ENCODE measurements at places on chromosomes 12 and 14. TPM values are rescaled to one million over a fixed set of nuclear protein-coding genes. Genes with fewer than 3 reads are reported as not detected.

NXPH4 gene
- total RNA-seq: 6.7 TPM

SPIC gene
- 0.16 TPM for total RNA-seq

HOXC12 gene
- total RNA-seq: not detected

TTC9 gene
- total RNA-seq: 40.5 TPM

RASSF8 gene
- total RNA-seq: 4.3 TPM

B4GALNT3 gene
- total RNA-seq: 25.9 TPM

OTX2 gene
- not detected for total RNA-seq

DHRS2 gene
- total RNA-seq: not detected

DNA sequence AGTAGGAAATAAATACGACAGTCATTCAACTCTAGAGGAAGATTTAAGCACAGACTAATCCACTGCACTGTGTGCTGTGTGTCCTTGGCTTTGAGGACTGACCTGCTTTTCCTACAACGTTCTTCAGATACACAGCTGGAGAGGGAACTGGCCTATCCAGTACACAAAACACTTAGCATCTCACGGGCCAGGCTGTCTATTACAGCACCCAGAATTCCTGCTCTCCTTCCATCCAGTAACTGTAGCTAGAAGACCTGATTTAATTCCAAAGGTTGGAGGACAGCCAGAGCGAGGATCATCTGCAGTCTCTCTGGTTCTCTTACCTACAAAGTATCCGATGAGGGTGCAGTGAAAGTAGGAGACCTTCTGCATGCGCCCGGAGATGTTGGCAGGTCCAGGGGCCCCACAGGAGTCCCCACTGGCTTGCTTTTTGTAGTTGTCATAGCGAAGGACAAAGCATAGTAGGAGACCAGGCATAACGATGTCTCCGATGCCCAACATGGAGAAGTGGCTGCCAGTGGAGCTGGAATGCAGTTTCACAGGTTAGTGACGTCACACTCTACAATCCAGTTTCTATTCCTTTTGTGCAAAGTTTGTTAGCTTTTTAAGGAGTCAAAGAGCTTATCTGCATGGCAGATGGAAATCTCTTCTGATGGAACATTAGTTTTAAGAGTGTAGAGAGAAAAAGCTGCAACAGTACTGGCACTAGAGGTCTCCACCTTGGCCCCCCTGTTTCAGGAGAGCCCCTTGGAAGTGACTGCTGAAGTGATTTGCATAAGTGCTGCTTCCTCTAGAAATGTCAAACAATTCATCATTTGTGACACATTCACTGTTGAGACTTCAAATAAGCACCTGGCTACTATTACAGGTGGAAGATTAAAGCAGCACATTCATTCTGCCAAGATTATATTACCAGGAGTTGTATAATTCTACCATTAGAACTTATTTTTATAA, 41.7 kb downstream of the ACADS start:
- ATAC-seq: no peak

GRCh38 chr12:53336181-53336681, at the start of gene SP7:
SP7 (minus strand) TSS chr12:53336354; CDS start chr12:53335646, 708 bp downstream.
- peak; percentile 12 for ATAC-seq

GRCh38 chr12:31205054-31205453, 120.9 kb downstream of the SINHCAF start:
- ATAC-seq: peak; percentile 76

DNA sequence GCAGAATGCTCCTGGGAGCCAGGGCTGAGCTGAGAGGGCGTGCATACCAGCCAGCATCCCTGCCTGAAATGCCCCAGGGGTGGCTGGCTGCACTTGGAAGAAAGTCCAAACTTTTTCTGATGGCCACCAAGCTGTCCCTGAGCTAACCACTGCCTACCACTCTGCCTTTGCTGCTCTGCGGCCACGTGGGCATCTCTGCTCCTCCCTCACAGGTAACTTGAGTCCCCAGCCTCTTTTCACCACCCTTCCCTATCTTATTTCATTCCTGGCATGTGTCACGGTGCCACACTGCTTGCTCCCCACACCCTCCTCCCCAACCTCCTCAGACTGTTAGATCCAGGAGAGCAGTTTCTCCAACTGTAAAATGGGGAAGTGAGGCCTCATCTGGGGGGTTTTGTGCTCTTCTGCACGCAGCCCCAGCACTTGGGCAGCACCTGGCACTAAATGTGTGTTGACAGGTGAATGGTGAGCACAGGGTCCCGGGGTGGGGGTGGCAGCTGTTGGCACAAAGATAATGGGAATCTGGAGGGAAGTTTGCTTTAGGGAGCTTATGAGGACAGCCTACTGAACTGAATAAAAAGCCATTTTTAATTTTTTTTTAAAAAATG, 113.0 kb downstream of the GLT1D1 start:
- ATAC-seq: no peak

DNA sequence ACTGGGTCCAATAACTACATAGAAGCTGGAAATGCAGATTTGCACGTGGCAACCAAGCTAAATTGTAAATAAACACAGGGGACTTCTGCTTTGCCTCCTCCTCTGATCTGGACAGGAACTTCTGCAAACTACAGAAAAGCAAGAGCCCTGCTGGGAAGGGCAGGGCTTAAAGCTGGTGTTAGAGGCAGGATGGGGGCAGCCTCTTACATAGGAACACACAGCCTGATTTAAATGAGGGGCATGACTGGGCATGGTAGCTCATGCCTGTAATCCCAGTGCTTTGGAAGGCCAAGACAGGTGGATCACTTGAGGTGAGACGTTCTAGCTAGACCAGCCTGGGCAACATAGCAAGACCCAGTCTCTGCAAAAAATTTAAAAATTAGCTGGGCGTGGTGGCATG, 46.7 kb downstream of the ERH start:
- ATAC-seq: peak; percentile 23

DNA sequence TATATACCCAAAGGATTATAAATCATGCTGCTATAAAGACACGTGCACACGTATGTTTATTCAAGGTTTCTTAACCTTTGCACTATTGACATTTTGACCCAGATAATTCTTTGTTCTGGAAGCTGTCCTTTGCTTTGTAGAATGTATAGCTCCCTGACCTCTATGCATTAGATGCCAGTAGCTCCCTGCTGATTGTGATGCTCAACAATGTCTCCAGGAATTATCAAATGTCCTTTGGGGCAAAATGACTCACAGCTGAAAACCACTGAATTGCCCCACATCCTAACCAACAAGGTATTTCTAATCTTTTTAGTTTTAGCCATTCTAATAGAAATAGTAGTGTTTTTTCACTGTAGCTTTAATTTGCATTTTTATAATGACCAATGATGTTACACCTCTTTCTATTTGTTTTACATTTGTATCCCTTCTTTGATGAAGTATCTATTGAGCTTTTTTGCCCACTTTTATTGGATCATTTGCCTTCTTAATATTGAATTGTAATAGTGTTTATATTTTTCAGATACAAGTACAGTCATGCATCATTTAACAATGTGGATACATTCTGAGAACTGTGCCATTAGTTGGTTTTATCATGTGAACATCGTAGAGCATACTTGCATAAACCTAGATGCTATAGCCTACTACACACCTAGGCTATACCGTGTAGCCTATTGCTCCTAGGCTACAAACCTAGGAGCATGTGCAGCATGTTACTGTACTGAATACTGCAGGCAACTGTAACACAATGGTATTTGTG, 10.4 kb upstream of the NOPCHAP1 start:
- ATAC-seq: no peak

DNA sequence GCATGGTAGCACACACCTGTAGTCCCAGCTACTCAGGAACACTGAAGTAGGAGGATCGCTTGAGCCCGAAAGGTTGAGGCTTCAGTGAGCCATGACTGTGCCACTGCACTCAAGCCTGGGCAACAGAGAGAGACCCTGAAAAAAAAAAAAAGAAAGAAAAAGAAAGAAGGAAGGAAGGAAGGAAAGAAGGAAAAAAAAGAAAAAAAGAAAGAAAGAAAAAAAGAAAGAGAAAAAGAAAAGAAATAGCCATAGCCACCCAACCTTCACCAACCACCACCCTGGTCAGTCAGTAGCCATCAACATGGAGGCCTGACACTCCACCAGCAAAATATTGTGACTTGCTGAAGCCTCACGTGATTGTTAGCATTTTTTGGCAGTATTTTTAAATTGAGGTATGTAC, 21.4 kb upstream of the TMEM263 start:
- ATAC-seq: no peak

- peak; percentile 77 for ATAC-seq
Observed at GRCh38 chr12:15700595-15700994, 88.6 kb downstream of the EPS8 start.

DNA sequence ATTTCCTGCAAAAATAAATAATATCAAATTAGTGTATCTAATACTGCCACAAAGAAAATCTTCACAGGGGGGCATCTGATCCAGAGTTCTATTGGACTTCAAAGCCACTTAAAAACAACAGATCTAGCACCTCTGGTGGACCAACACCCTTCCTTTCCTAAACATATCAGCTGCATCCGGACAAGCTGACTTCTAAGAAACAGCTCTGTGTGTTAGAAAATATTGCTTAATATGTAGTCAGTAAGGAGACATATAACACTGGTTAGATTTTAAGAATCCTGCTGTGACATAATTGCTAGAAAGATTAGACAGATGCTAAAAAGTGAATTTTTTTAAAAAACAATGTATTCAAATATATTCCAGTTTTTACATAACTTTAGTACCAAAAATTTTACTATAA, 61.1 kb upstream of the PTPRB start:
- ATAC-seq: no peak

- no peak for ATAC-seq
Observed at GRCh38 chr12:11652351-11653040, 3.0 kb downstream of the ETV6 start.

DNA sequence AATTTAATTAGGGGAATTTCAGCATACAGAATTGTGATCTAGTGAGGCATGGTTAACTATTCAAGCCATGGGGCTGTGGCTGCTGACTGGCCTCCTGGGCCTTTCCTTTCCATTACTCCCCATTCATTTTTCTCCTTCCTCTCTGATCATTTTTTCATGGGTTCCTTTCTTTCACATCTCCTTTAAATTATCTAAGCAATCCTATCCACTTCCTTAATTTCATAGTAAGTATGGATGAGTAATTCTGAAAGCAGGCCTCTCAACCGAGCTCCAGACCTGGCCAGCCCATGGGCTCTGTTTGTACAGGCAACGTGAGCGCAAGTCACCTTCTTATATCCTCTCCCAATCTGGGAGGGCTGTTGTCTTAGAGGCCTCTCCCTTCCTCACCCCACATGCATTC, 13.4 kb downstream of the CKAP4 start:
- peak; percentile 51 for ATAC-seq

DNA sequence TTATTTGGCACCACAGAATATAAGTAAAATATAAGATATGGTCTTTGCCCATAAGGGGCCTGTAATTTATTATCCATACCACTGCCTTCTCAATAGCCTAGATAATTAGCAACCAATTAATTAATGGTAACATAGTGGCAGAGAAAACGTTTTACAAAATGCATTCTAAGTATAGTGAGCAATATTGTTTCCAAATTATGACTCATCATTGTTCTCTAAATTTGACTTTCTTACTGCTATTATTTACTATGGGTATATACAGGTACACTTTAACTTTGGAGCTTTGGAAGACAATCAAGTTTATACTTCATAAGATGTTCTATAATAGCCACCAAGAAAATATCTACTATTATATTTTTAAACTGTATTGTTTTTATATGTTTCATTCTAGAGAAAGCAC, 26.7 kb downstream of the DCP1B start:
- no peak for ATAC-seq

DNA sequence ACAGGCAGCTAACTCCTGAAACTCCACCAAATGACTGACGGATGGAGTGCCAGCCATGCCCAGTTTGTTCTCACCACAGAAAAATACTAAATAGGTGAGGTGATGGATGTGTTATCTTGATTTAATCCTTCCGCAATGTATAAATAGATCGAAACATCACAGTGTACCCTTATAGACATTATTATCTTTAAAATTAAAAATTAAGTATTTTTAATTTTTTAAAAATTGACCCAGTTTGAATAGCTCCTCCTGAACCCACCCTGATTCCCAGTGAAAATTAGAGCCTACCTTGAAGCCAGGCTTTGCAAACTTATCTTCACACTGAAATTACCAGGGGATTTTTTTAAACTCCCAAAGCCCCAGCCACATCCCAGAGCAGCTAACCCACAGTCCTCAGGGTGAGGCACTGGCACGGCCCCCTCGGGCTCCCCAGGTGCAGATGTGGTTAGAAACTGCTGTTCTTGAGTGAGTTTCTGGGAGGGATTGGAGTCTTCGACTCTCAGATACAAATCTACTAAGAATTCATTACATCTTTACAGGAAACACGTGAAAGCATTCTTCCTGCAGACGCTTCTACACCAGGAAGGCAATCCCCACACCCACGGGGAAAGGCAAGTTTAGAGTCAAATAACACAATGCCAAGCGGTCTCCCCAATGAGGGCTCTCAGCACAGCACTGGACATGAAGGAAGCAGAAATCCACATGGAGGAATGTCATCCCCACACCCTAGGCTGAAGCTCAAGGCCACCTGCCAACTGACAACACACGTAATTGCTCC, 126.4 kb downstream of the RIMBP2 start:
- ATAC-seq: no peak

DNA sequence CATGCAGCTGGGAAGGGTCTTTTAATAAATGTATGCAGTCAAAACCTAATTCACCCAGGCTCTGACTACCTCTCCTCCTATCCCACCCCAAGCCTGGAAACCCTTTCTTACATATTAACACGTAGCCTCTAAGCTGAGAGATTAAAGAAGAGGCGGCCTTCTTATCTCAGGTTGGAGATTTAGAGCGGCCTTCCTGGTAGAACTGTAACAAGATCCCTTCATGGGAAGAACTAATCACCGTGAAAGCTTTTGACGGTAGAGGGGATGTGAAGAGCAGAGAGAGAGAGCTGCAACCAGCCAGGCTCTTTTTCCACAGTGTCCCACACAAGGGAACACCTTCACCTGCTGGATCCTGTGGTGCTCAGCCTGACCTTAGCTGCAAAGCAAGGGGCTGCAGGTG, 367.4 kb downstream of the MED13L start:
- ATAC-seq: no peak

GRCh38 chr12:12704593-12705230, 8.7 kb upstream of the GPR19 start:
- ATAC-seq: peak; percentile 97

- peak; percentile 79 for ATAC-seq
Observed at GRCh38 chr14:65637780-65638179, 225.2 kb downstream of the FUT8 start.

- no peak for ATAC-seq
Observed at GRCh38 chr12:113157218-113157859, 7.8 kb downstream of the CFAP73 start.

DNA sequence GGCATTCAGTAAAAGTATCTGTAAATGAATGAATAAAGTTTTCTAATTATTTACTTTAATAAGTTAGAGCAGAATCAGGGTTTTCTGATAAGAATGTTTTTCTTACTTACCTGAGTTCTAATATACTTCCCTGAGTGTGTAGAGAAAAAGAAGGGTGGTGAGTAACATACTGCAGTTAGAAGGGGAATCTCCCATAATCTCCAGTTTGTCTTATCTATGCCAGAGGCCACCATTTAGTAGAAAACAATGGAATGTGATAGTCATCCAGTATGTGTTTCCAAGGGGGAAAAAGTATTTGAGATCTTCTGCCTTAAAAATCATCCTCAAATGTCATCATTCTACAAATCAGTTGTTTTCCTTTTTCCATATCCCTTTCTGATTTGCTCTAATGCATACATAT, 56.5 kb upstream of the PAWR start:
- no peak for ATAC-seq
